ENCODE measurements at places on chromosomes 7 and 10.

GRCh38 chr7:70334295-70334694, 736.0 kb downstream of the AUTS2 start:
- no peak for DNase-seq

DNA sequence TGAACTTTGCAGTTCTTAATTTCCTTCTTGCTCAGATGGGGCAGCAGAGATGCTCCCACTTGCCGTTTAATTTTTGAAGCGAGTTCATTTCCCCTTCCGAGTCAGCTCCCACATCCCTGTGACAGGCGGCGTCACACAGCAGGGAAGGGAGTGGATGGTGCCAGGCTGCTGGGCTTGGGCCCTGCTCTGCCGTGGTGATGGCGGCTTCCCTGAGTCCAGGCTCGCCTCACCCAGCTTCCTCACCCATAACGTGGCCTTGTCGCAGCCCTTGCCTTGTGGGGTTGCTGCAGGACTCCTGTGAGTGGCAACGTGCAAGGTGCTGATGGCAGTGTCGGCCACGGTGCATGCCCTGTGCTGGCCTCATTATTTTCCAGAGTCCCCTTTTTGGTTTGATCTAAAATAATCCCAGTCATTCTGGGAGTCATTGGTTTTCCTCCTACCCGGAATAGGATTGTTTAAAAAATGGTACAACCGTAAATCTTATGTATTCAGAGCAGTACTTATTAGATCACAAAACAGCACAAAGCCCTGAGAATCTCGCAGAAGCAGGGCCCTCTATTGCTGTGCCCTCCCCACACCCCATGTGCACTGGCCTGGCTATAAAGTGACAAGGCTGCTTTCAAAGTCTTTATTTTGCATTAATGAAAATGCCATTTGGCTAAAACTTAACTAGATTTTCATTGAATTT, 260.1 kb downstream of the WDR37 start:
- DNase-seq, result no peak

GRCh38 chr7:20383351-20383750, 52.7 kb downstream of the ITGB8 start:
- no peak for DNase-seq

- DNase-seq, result no peak
Observed at GRCh38 chr10:110993024-110993693, 73.8 kb downstream of the SHOC2 start.

GRCh38 chr7:130865408-130866236, 131.6 kb upstream of the KLF14 start:
- no peak for DNase-seq

DNA sequence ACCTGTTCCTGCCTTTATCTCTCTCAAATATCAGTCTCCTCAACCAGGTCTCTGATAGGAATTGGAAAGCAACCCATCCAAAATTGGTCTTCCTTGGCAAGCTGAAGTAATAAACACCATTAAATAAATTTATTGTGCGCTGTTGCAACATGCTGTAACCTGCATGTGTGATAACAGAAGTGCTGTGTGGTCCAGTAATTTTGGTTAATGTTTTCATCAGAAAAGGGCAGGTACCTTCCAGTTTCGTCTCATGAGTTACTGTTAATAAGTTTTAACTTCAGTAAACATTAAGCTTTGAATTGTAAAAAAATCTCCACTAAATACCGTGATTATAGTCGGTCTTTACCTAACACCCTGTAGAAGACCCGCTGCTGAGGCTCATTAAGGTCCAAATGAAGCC, 624.7 kb downstream of the TNS3 start:
- DNase-seq, result no peak

- no peak for DNase-seq
Observed at GRCh38 chr7:45256309-45256708, 98.7 kb downstream of the RAMP3 start.

- DNase-seq, result no peak
Observed at GRCh38 chr7:131066635-131067034, 261.0 kb upstream of the MKLN1 start.

GRCh38 chr7:116395141-116395791, 104.3 kb upstream of the CAV2 start:
- no peak for DNase-seq

GRCh38 chr10:71209731-71210541, 2.4 kb upstream of the UNC5B start:
- no peak for DNase-seq

DNA sequence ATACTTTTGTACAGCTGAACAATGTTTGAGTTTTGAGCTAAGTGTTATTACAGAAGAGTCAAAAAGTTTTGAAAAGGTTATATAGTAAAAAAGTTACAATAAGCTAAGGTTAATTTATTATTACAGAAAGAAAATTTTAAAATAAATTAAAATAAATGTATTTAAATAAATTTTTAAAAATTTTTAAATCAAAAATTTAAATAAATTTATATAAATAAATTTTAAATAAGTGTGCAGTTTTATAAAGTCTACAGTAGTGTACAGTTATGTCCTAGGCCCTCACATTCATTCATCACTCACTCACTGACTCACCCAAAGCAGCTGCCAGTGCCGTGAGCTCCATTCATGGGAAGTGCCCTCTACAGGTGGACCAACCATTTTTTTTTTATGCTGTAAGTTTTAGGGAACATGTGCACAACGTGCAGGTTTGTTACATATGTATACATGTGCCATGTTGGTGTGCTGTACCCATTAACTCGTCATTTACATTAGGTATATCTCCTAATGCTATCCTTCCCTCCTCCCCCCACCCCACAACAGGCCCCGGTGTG, 462.9 kb upstream of the ZMIZ1 start:
- DNase-seq, result no peak

DNA sequence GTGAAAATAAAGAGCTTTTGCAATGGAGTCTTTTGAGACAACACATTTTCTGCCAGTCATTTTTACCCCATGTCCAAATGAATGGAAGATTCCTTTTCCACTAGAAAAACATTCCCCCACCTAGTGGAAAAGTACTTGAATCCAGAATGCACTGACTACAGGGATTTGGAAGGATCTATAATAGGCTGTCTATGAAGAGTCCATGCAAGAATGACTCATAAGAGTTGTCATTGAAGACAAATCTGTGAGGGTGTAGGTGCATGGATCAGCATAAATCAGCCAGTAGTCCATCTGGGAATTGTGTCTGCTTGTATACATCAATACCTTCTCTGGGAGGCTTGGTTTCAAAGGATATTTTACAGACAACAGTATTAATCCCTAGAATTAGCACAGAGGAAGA, 32.5 kb upstream of the TRUB1 start:
- no peak for DNase-seq

DNA sequence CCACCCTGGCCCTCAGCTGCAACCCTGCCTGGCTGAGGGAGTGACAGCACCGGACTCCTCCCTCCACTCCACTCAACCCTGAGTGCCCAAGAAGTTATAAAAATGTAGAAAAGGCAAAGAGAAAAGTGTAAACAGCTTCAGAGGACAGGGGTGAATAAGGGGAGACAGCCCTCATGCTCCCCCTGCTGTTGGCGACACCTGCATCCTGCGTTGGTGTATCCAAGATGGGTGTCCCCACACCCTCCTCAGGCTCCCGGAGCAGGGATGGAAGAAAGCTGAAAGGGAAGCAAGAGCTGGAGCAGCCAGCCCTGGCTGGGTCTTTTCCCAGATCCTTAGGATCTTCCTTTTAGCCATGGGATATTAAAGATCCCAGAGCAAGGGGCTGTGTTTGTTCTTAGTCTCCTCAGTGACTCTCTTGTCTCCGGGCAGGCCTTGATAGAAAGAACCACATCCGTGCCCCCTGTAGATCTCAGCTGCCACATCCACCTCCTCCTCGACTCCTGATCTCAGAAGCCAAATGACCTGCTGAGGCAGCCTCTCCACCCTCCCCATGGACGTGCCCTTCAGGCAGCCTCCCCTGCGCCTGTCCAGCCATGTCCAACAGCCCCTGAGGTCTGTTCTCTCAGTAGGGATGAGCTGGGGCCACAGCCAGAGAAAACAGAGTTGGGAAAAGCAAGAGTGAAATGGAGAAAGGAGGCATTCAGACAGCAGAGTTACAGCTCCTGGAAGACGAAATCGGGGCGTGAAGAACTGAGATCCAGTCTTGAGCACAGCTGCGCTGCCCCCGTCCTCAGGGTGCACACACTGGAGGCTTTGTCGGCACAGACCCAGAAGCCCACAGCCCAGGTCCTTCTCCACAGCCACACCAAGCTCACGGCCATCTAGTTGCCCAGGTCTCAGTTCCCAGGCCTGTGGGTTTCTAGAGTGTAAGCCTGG, 6.8 kb downstream of the FAM131B start:
- no peak for DNase-seq

GRCh38 chr10:112039823-112040222, 143.7 kb downstream of the GPAM start:
- DNase-seq, result no peak

- no peak for DNase-seq
Observed at GRCh38 chr7:152543799-152544198, 108.0 kb upstream of the KMT2C start.
